Hypothalamus (tissue), 51 donors: ENCODE measurements at places on chromosomes 13 and 19.

- no peak for DNase-seq
Observed at GRCh38 chr19:49361438-49362047, 673 bp downstream of the TEAD2 start.

GRCh38 chr13:98370261-98370660 lies 193.2 kb upstream of the RNF113B start:
- DNase-seq, result no peak

DNA sequence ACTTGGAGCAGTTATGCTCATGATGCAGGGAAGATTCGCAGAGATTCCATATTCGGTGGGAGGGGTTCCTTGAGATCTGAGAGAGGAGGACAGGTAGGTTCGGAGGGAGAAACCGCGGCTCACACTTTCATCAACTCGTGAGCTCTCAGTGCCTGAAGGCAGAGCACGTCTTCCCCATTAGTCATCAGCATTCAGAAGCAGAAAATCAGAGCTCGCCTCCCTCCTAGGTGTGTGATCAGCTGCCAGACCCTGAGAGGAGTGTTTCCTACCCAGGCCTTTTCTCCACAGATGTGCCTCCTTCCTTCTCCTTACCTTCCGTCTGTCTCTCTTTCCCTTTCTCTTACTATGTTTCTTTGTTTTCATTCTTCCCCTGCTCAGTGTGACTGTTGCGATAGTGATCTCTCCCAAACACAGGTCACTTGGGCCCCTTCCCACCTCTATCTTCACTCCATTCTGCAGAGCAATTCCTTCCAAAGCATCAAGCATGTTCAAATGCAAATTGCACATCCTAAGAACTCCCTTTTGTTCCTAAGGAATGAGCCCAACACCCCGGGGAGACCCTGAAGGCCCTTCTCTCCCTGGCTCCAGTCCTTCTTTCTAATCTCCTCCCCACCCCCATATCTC lies 389.5 kb downstream of the UQCRFS1 start:
- DNase-seq, result no peak

DNA sequence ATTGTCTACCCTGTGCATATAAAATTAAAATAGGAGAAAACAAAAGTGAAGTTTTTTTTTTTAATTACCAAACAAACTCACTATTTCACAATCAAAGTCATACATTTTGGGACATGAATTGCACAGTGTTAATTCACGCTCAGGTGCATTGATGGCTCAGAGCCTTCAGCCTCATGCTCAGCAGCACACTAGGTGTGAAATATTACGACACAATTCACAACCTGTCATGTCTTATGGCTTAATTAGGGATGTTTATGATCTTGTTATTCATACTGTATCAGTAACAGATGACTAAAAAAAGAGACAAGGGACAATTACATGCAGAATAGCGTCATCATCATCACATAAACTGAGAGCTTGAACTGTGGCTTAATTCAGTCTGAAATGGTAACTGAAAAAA lies 2005.5 kb upstream of the PCDH20 start:
- no peak for DNase-seq

GRCh38 chr13:101262306-101262705 lies 154.0 kb downstream of the NALCN start:
- DNase-seq, result no peak

GRCh38 chr13:93505104-93505952 lies 278.7 kb downstream of the GPC6 start:
- no peak for DNase-seq

- no peak for DNase-seq
Observed at GRCh38 chr13:109415057-109415456, 371.3 kb downstream of the IRS2 start.

DNA sequence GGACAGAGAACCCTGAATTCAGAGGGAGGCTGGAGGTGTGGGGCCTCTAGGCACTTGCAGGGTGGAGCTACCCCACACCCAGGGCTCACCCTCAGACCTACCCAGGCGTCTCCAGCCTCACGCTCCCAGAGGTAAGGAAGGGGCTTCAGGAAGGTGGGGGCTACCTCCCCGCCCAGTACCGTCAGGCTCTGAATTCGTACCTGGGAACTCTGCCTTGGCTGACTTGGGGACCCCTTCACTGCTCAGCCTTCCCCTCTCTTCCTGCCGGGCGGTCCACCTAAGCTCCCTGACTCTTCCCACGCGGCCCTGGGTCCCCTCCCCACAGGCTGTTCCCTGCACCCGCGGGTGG lies 28.5 kb upstream of the PARP4 start:
- no peak for DNase-seq

DNA sequence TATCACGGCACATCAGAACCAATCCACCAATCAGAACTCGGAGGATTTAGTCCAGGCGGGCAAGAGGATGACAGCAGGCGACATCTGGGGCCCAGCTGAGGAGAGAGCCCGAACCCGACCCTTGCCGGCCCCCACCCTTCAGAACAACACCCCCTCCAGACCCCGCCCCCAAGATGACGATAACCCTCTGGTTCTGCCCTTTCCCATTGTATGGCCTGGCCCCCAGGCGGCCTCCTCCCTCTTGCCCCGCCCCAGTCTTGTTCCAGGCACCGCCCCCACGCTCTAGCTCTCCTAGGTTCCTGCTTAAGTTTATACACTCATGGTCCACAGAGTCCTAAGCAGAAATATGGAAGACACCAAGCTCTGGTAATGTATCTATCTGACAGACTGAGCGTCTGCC lies 2.8 kb upstream of the ZNF83 start:
- no peak for DNase-seq

- DNase-seq, result no peak
Observed at GRCh38 chr13:27257648-27258253, 6.4 kb downstream of the RPL21 start.
